ENCODE measurements at places on chromosomes 5 and 9.

GRCh38 chr5:80853413-80853812 lies 106.8 kb upstream of the RASGRF2 start:
- no peak for DNase-seq

DNA sequence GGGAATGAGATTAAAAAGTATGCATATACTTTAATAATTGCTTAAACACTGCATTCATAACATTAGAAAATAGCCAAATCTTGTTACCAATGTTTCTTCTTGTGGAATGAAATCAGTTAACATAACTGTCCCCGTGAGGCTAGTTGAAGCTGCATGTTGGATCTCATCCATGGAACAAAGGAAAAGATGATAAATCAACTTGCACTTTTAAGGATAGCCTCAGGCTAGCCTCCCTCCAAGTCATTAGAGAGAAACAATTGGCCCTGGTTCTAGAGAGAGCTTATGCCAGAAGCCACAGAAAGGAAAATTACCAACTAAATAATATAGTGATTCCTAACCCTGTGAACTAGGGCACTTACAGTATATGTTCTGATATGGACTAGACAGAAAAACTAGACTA lies 66.9 kb downstream of the GRIN3A start:
- no peak for DNase-seq

DNA sequence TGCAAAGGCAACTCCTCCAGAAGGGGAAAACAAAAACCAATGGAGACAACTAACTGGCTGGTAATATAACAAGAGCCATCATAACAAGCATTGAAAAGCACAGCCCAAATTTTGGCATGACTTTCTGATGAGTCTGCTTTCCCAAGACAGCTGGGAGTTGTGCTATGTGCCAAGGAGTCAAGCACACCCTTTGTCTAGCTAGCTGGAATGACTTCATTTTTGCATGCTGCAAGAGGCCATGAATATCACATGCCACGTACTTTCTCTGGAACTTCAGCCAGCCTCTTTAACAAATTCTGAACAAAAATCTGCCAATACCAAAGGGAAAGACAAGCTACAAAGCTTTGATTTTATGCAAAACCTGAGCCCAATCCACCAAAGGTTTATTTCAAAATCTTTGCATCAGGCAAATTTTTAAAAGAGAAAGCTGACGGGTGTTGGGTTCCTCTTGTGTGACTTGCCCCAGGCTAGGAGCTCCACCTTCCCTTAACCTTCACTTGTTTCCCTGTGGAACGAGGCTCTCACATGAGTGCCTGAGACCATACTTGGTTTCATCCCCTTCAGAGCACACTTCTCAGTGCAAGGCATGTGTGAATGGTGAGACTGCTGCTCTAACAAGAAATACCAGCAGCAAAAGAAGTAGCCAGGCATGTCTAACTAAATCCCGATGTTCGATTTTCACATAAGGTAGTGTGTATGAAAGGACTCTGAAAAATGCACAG lies 47.3 kb downstream of the S1PR3 start:
- DNase-seq: no peak

DNA sequence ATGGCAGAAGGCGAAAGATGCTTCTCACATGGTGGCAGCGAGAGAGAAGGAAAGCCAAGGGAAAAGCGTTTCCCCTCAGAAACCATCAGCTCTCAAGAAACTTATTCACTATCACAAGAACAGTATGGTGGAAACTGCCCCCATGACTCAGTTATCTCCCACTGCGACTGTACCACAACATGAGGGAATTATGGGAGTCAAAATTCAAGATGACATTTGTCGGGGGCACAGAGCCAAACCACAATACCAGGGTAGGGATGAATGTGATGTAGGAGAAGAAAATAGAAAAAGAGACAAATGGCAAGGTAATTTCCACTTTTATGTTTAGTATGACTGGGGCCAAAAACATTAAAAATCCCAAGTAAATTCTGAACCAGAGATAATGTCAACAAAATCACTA lies 216.8 kb downstream of the TRIM36 start:
- no peak for DNase-seq

- DNase-seq: no peak
These were observed 13.5 kb downstream of the NSD1 start for GRCh38 chr5:177146891-177147638.

DNA sequence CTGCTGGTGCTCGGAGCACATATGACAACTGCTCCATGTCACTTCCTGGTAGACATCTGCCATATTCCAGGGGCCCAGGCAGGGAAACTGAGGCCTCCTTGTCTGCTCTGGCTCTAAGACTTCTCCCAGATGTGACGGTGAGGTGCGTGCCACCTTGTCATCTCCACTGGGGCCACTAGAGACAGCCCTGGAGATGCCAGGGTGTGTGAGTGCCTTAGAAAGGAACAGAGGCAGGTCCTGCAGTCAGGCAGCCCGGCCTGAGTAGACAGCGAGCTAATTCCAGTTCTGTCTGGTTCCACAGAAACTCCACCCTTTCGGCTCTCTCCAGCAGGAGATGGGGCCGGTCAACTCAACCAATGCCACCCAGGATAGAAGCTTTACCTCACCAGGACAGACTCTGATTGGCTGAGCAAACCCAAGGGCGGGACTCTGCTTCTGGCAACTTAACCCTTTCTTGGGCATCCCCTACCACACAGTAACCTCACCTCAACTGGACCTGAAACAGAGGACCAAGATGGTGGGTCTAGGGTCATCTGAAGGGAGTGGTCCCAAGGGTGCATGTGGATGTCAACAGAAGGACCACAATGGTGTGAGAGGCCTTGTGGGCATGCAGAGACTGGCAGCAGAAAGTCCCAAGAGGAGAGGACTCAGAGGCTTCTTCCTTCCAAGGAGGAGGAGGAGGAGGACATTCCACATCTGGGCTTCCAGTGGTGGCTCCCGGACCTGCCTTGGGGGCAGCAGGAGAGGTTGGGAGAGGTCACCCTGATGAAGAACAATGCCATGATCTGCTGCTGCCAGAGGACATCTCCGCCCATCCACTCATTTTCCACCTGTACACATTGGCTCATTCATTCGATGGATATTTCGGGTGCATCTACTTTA lies 77.7 kb downstream of the RGS3 start:
- DNase-seq: peak; percentile 69

DNA sequence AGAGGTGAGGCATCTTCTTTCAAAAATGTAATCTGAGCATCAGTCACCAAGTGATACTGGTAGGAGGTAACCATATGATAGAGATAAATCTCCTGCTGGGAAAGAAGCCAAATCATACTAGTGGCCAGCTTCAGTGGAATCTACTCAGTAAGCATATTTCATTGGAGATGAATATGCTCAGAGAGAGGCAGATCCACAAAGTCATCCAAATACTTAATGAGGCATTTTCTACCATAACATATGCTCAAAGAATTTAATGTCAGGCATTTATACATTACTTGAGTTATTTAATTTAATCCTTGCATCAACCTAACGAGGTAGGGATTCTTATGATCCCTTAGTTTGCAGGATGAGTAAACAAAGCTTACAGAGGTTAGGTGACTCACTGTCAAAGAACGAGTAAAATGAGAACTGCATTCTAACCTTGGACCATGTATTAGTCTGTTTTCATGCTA lies 50.9 kb upstream of the DMRTA1 start:
- no peak for DNase-seq

DNA sequence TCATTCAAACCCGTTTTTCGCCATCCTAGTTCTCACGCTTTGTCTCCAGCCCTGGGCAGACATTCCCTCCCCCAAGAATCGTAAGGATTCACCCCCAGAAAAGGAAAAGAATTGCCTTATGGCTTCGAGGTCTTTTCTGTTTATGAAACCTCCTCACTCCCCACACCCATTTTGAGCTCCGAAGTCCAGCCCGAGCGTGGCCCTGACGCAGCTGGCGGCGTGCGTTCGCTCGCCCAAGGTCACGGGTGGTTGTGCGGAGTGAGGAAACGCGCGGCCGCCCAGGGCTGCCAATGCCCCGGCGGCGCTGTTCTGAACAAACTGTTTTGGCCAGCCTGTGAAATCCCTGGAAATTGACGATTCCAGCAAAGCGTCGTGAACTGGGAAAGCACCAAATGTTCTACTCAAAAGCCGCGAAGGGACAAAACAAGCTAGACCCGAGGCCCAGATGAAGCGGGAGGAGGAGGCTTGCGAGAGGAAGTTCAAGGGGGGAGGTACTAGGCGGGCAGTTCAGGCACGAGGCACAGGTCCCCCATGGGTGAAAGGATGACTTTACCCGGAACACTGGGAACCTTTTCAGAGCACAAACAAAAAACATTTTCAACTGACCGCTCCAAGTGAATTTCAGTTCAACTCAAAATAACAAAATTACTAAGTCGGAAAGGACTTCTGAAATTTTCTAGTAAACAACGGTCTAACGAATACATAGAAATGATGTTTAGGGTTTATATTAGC lies 683 bp upstream of the ZFAND5 start:
- DNase-seq: peak; percentile 86

DNA sequence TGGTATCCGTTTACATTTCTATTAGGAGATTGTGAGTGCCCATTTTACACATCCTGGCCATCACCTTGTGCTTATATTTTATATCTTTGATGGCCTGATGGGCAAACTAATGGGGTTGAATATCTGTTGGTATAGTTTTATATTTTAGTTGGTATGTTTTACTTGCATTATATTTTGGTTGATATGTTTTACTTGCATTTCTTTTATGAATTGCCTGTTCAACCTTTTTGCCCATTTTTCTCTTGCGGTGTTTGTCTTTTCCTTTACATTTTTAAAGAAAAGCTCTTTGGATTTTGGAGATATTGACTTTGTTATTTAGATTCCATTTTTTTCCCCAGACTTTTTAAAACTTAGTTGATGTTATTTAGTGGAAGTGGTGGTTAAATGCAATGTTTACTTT lies 14.6 kb downstream of the ZNF618 start:
- no peak for DNase-seq

DNA sequence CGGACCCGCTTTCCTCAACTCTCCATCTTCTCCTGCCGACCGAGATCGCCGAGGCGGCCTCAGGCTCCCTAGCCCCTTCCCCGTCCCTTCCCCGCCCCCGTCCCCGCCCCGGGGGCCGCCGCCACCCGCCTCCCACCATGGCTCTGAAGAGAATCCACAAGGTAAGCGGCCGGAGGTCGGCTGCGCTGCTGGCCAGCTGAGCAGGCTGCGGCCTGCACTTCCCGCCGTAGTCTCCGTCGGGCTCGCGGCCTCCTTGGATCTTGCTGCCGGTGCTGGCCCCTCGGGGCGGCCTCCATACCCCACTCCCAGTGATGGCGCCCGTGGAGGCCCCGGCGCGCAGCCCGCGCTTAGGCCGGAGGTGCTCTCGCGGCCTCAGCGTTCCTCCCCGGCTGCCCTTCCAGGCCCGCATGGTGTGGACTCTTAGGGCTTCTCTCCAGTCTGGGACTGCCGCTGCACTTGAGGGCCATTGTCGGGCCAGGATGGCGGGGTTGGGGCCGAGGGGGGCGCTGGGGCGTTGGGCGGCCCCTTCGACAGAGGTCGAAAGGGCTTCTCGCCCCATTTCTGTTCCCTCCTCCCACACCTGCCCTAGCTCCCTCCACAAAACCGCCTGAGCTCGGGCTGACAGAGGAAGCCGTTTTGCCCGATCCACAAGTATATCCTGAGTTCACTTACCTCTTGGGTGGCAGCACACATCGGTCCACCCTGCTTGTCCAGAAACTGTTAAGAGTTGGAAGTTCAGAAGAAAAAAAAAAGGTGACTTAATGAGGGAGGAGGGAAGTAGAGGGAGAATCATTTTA lies 714 bp downstream of the UBE2D2 start:
- DNase-seq: no peak

- peak; percentile 42 for DNase-seq
These were observed 352.4 kb downstream of the CETN3 start for GRCh38 chr5:90056911-90057705.

DNA sequence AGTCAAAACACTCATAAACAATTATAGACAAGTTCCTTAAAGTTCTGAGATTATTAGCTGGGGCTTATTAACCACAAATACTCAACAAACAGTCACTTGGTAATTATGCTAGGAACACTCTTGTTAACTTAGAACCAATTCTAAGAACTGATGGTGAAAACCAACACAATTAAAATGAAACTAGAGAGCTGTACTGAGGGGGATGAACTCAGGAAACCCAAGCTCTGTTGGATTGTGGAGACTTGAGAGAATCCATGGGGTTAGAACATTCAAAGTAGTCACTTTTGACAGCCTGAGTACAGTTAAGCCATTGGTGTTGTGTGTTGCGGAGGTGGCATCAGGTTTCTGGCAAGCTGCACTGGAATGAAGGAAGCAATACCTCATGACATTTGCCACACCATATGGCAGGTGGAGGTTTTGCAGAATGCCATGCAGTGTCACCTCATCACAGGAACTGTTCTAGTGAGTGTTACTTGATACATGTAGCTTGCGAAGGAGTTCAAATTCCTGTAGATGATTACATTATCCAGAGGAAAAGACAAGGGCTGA lies 480.9 kb upstream of the CD180 start:
- no peak for DNase-seq

DNA sequence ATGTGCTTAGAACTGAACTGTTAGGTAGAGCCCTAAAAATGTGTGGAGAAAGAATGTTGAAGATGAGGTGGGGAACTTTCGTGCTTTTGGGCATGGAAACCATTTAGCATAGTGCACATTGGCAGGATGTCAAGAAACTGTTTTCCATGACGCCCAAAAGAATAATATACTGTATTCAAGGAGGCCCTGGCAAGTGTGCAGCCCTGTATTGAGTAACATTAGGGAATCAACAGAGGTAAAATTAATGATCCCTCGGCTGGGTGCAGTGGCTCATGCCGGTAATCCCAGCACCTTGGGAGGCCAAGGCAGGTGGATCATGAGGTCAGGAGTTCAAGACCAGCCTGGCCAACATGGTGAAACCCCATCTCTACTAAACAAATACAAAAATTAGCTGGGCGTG lies 20.9 kb upstream of the PLIN2 start:
- no peak for DNase-seq

- no peak for DNase-seq
These were observed 18.8 kb downstream of the HBEGF start for GRCh38 chr5:140327589-140327988.
